Effector CD4-positive, alpha-beta T cell (primary cell): ENCODE measurements at places on chromosomes 7 and 10.

- DNase-seq, result no peak
Observed at GRCh38 chr7:22377703-22378102, 20.7 kb upstream of the RAPGEF5 start.

- no peak for DNase-seq
Observed at GRCh38 chr10:12782537-12782936, 219.0 kb downstream of the CCDC3 start.

DNA sequence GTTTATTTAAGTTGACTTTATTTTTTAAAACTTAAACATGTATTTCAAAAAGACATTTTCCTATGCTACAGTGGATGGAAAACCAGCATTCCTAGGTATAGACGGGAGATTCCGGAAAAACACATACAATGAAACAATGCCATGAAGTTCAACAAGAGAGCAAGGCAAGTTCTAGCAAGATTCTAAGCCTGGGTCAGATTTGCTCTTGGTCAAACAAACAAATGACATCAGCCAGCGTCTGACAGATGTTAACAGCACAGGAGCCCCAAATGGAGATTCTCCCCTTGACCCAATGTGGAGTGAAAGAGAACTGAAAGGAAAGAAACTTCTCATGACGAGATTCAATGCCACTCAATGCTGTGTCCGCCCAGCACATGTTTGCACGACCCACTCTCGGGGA lies 149.9 kb downstream of the NEURL1 start:
- DNase-seq, result no peak

DNA sequence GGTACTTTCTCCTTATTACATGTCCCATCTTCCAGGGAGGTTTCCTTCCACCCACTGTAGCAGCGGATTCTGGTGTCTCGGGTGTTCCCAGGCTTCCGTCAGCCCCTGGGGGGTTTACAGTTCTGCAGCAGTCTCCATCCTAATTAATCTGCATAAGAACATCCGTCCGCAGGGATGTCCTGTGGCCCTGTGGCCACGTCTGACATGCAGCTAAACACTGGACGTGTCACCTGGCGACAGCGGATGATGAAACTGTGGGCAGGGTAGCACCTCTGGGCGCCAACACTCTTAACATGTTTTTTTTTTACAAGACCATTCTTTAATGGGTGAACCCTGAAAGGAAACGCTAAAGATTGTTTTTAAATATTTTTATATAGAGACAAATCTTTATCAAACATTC lies 58.2 kb downstream of the DIP2C start:
- DNase-seq, result no peak

DNA sequence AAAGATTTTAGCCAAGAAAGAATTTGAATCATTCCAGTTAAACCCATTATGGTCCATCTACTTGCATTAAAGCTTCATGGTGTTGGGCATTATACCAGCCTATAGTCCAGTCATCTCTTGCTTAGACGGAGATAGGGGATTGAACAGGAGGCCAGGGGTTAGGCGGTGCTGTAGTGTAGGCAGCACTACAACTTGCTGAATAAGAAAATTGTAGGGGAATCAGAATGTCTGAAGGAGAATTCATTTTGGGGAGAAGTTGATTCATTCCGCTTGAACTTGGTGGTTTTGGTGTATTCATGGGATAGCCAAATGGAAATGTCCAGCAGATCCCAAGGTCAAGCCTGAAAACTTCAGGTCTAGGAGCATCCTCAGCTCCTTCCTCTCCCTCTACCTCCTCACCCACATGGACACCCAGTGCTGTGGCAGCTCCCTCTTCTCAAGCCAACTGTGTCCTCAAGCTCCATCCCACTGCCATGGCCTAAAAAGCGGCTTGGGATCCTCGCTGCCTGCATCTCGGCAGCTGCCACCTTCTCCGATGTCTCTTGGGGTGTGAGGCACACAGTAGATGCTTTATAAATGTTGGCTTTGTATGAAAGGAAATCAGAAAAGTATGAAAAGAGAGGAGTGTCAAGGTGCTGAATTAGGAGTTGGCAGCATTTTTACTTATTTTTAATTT lies 63.6 kb upstream of the MNX1 start:
- DNase-seq, result no peak

GRCh38 chr10:60377955-60378354 lies 11.7 kb downstream of the ANK3 start:
- DNase-seq, result no peak

- no peak for DNase-seq
Observed at GRCh38 chr10:72134785-72135767, 46.7 kb upstream of the SPOCK2 start.

DNA sequence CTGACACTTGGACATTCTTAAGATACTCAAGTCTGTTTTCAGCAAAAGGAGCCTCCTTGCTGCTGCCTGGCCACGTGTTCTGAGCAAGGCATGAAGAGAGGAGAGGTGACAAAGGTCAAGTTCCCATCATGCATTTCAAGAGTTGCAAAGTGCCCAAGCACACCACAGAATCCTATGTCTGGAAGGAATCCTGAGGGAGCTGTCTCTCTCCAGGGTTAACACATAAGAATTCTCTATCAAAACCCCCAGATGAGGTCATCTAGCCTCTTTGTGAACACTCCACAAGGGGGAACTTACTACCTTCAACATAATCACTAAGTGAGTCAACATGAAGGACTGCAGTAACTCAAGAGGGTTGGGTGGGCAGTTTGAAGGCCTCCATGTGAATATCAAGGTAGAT lies 155.5 kb downstream of the RNF216 start:
- no peak for DNase-seq
